ENCODE measurements at places on chromosomes 5 and 9.
A peak's percentile ranks its signal among the peaks of the same experiment; 100 is the strongest.

DNA sequence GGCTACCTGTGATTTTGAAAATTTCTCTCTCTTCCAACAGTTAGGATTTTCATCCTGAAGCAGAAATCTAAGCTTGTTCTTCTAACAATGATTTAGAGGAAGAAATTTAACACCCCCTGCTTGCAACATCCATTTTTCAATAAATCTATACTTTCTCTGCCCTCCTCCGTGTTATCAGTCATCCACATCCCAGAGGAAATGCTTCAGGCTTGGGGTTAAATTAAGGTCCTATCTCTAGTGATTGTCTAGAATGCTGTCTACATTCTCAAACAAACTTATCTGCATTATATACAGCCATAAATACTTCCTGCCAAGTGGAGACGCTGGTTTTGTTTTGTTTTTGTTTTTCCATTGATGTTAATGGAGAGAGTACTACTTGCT, 371.0 kb downstream of the CSNK1G3 start:
- no peak for DNase-seq

GRCh38 chr9:133113163-133113948, 7.7 kb downstream of the RALGDS start:
- no peak for DNase-seq

- no peak for DNase-seq
These were observed 528.7 kb upstream of the DAP start for GRCh38 chr5:11289733-11290132.

GRCh38 chr5:38426986-38427950, 129.2 kb downstream of the LIFR start:
- DNase-seq = no peak

DNA sequence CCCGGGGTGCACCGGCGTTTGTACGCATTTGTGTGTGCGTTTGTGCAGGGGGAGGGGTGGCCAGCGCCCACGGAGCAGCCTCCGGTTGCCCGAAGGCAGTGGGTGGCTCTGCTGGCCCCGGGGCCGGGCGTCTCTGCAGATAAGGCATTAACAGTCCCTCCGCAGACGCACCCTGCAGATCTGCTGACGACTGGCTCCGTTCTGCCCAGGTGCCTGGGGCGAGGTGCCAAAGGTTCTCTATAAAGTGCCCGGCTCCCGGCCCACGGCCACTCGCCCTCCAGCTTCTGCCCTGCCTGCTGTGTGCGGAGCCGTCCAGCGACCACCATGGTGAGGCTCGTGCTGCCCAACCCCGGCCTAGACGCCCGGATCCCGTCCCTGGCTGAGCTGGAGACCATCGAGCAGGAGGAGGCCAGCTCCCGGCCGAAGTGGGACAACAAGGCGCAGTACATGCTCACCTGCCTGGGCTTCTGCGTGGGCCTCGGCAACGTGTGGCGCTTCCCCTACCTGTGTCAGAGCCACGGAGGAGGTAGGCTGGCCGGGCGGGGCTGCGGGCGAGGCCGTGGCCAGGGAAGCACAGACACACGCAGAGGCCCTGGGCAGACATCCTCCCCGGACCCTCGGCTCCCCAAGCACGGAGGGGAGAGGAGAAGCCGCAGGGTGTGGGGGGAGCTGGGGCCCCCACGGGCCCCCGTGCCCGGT, at the start of gene SLC6A19:
Gene SLC6A19 (plus strand): TSS at position 269 of the 699 bp plus-strand sequence. CDS start 56 bp downstream, at position 325.
- no peak for DNase-seq

DNA sequence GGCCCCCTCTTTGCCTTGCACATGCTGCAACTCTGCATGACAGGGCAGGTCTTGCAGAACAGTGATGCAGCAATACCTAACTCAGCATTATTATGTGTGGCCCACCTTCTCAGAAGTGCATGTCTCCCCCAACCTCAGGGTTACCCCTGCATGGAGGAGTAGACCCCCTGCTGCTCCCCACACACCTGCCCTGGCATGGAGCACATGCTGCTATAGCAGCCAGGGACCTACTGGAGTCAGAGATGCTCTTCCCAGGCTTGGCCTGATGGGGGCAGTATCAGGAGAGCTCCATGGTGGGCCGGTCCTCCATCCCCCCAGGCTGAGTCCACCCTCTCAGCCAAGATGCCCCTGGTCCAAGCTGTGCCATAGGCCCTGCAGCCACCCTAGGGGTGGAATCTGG, 13.2 kb upstream of the BOD1 start:
- no peak for DNase-seq

GRCh38 chr5:92780057-92780456, 801.0 kb downstream of the NR2F1-AS1 start:
- DNase-seq = no peak

DNA sequence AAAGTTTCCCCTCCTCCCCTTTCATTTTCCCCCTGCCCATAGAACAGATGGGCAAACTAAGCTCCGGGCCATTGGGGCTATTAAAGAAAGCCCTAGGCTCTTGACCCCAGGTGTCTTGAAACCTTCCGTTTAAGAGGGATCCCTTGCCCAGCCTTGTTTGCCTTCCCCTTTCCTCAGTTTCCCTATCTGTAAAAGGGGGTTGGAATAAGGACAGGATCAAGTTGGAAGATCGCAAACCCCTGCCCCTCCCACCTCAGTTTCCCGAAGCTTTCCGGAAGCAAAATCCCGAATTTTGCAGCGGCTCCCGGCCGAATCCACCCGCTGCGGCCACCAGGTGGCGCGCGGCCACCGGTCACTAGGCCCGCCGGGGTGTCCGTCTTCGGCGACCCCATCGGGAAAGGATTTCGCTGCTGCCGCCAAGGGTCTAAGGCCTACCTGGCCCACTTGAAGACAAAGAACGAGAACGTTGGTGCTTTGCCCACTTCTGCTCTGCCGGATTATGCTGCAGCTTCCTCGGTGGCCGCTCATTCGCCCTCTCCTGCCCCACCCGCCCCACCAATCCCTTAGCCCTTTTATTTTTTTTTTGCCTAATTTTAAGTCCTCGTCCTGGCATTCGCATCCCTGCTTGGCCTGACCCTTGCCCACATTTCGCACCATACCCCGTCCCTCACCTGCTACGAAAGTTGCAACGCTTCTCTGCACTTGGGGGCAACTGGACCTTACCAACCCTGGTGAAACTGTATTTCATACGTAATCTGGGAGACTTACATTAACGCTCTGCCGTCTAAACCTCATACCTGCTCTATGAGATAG, 962 bp upstream of the NR6A1 start:
- peak; percentile 77 for DNase-seq

- no peak for DNase-seq
These were observed 734.9 kb downstream of the DTWD2 start for GRCh38 chr5:118253225-118254061.

DNA sequence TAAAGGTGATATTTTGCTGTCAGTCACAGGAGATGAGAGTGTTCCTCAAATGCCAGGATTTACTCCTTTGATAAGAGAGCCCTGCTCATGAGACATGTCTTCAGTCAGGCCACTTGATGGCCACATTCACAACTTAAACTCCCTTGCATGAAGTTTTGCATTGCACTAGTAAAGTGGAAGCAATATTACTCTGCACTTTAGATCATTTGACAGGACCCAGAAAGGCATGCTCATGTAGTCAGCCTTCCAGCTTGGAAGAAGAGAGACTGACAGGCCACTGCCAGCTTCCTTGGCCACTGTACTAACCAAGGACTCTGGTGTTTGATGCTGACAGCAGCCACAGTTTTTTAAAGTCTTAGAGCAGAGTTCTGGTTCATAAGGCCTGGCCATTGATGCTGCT, 42.6 kb downstream of the NPR3 start:
- DNase-seq = no peak

- DNase-seq = no peak
These were observed 740.8 kb upstream of the ZNF608 start for GRCh38 chr5:125487231-125487630.

GRCh38 chr5:131942016-131942415, 3.4 kb downstream of the MEIKIN start:
- DNase-seq = no peak

GRCh38 chr5:17184588-17184987, 32.8 kb upstream of the BASP1 start:
- no peak for DNase-seq

DNA sequence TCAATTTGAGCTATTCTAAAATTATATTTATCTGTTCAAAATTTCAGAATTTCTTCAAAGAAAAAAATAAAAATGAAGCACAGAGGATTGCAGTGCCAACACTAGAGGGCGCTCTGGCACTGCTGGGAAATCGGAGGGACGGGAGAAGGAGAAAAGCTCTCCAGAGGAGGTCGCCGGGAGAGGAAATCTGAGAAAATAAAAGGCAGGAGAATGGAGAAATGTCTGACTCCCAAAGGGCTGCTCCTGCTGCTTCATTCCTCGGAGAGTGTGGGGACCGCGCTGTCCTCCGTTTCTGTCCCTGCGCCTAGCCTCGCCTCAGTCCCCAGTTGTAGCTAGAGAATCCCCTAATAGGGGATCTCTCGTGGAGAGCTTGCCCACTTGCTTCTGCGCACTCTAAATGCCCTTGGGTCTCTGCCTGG, 40.0 kb upstream of the ARSB start:
- peak; percentile 16 for DNase-seq

DNA sequence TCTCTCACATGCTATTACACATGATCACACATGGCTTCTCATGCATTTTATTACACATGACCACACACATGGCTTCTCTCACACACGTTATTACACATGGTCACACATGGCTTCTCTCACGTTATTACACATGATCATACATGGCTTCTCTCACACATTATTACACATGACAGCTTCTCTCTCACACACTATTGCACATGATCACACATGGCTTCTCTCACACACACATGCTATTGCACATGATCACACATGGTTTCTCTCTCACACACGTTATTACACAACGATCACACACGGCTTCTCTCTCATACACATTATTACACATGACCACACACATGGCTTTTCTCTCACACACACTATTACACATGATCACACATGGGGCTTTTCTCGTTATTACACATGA, 954 bp upstream of the SLC45A2 start:
- no peak for DNase-seq

DNA sequence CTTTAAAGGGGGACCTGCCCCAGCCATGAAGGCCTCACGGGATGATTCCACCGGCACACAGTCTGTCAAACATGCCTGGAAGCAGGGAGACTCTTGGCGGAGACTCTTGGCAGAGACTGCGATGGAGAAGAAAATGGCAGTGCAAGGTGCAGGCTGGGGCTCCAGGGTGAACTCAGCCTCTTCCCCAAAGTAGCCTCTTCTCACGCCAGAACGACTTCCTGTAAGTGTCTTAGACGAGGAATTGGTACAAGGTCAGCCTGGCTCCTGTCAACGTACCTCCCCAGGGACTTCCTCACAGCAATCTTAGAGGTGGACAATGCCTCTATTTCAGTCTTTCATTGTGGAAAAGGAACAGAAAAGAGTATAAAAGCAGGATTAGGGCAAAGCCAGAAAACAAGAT, 109.3 kb downstream of the UGCG start:
- DNase-seq = no peak

- no peak for DNase-seq
These were observed 11.9 kb downstream of the OTULINL start for GRCh38 chr5:14593326-14594021.

DNA sequence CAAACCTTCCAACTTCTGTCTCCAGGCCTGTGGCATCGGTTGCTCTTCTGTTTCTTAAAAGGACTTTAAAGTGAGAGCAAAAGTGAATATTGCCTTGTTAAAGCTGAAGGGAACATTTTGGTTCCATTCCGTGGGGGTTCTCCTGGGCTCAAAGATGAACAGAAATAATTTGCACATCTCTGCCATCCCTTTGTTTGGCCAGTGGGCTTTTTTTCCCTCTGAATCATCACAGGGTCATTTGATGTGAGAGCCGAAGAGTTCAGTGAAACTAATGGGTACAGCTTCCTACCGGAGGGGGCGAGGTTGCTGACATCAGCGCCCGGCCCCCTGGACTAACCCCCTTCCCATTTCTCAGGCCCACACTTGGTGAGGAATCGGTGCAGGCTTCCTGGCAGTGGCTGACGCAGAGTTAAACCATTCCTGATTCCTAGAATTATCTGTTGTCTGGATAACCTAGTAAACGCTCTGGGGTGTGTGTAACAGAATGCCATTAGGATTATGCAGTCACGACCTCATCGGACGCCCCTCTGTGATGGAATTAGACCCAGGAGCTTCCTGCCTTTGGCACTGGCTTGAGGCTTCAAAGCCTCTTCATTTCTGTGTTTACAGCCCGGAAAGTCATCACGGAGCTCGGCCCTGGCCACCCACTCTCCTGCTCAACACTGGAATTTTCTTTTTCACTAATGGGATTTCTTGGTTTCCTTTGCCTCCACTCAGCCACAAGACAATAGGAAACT, 61.6 kb upstream of the RPL26L1 start:
- no peak for DNase-seq

DNA sequence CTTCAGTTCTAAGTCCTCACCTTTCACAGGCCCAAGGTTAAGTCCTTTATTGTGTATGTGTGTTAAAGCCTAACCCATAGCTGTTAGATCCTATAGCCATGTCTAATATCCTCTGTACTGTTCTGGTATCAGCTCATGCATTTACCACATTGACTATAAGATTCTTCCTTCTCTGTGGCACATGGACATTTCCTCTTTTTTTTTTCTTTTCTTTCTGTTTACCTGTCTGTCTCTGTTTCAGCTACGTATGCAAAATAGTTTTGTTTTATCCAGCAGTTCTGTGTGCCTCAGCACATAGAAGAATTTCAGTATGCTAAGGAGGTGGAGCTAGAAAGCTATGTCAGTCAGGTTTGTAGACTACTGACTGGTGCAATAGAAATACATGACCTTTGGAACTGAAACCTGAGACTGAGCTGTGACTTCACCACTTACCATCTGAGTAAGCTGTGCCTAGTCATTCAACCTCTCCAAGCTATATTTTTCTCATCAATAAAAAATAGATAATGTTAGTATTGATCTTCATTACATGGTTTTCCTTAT, 155.6 kb upstream of the VLDLR start:
- DNase-seq = no peak

GRCh38 chr5:73374520-73375190, 73.9 kb downstream of the FOXD1 start:
- no peak for DNase-seq

GRCh38 chr9:79165020-79165780, 406.6 kb upstream of the TLE4 start:
- DNase-seq = no peak

- DNase-seq = no peak
These were observed 508.2 kb downstream of the CDK5RAP2 start for GRCh38 chr9:120071760-120072159.

GRCh38 chr5:151587796-151588555, 3.2 kb downstream of the FAT2 start:
- no peak for DNase-seq

DNA sequence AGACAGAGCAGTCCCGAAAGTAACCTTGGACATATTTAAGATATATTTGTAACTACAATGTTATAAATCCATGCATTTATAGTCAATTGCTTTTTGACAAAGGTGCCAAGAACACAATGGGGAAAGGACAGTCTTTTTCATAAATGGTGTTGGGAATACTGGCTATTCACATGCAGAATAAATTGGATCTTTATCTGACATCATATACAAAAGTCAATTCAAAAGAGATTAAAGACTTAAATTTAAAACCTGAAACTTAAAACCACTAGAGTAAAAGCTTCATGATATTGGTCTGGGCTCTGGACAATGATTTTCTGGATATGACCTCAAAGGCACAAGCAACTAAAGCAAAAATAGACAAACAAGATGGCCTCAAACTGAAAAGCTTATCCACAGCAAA, 950.7 kb upstream of the TYRP1 start:
- no peak for DNase-seq

GRCh38 chr9:114390952-114391351, 3.2 kb upstream of the AKNA start:
- DNase-seq = no peak

All from frontal cortex (tissue), 4 donors.